ENCODE measurements at places on chromosomes 6 and 20. TPM values are rescaled to one million over a fixed set of nuclear protein-coding genes. Genes with fewer than 3 reads are reported as not detected.

- no peak for DNase-seq
These were observed 22.4 kb downstream of the ZMYND8 start for GRCh38 chr20:47334022-47334551.

- no peak for DNase-seq
These were observed 40.2 kb upstream of the DDR1 start for GRCh38 chr6:30844118-30844535.

- no peak for DNase-seq
These were observed 2.0 kb upstream of the GTPBP2 start for GRCh38 chr6:43630980-43631619.

GRCh38 chr20:57790176-57790575 lies 80.4 kb upstream of the PMEPA1 start:
- DNase-seq, result no peak

GJA1 gene
- not detected for total RNA-seq

- DNase-seq, result no peak
These were observed at the start of gene TREML2 for GRCh38 chr6:41200901-41201763. Gene TREML2, minus strand, starts transcription at chr6:41201149. Its CDS starts 141 bp downstream, at chr6:41201008.

DNA sequence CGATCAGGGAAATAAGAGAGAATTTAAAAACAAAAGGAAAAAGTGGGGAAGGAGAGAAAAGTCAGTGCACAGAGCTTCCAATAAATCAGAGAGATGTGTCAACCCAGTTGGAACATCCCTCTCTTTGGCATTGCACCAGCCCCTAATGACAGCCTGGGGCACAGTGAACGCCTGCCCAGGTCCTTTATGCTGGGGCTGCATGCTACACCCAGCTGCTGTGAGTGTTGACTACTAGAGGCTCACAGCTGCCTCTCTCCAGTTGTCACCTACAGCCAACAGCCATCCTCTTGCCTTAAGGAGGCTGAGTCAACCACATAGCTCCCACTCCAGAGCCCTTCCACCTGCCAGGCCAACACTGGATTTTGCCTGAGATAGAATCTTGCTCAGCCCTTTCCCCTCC lies 19.0 kb downstream of the OR2H2 start:
- DNase-seq, result no peak

DNA sequence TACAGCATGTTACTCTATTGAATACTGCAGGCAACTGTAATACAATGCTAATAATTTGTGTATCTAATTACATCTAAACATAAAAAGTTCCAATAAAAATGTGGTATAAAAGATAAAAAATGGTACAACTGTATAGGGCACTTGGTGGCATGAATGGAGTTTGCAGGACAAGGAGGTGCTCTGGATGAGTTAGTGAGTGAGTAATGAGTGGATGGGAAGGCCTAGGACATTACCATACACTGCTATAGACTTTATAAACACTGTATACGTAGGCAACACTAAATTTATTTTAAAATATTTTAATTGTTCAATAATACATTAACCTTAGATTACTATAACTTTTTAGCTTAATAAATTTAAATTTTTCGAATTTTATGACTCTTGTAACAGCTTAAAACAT lies 579.6 kb upstream of the MAN1A1 start:
- DNase-seq, result no peak

- DNase-seq, result peak; percentile 89
These were observed 1.4 kb upstream of the TRERF1 start for GRCh38 chr6:42453031-42453653.

DNA sequence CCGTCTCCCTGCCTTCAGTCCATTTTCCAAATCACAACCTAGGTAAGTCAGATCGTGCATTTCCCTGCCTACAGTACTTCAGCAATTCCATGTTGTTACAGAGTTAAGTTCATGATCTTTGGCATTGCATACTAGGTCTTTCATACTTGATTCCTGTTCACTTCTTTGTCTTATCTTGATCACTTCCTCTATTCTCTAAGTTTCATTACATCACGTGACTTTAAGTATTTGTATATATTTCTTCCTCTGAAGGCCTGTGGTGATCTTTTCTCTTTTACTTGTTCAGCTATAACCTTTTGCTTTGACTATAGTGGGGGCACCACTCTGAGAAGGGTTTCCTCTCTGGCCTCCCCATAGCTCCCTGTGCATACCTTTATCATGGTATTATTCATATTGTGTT lies 100.2 kb downstream of the TRMT11 start:
- no peak for DNase-seq

GRCh38 chr20:62287759-62288534 lies 14.8 kb upstream of the ADRM1 start:
- DNase-seq, result no peak

GRCh38 chr6:15714658-15715057 lies 51.8 kb upstream of the DTNBP1 start:
- no peak for DNase-seq

SYNDIG1 gene
- total RNA-seq, result not detected

EYA2 gene
- total RNA-seq, result 0.17 TPM

DNA sequence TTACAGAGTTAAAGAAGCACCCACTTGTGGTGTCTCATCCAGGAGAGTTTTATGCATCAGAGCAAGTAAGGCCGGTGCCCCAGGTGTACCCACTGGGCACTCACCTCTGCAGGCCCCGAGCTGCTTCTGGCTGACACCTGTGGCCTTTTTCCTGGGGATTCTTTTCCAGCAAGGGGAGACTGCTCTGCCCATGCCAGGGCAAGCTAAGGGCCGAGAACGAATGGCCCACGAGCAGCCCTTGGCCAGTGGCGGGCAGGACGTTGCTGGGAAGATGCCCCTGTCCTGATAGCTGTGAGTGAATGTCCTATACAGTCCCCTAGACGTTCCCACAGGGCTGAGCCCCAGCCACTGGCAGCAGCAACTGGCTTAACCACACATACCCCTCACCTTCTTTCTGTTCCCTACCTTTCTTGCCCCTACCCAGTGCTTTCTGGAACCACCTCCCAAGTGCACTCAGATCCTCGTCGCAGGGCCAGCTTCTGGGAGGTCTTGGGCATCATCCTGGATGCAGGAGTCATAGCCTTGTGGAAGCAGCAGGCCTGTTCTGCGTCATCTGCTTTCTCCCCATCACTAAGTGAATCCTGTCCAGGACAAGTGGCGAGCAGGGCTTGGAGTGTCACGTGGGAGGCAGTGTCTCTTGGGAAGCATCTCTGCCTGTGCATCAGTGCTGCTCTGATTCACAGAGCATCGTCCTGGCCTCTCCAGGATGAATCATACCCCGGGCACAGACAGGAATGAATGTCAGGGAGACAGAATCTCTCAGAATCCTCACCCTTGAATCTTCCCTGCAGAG lies 32.5 kb downstream of the SYNDIG1 start:
- DNase-seq, result no peak

TMEM244 gene
- total RNA-seq, result not detected

GRCh38 chr6:146866731-146867414 lies 268.1 kb downstream of the ADGB start:
- DNase-seq, result no peak

- DNase-seq, result no peak
These were observed 44.5 kb downstream of the RBM38 start for GRCh38 chr20:57435498-57436222.

KHDC1L gene
- total RNA-seq, result not detected

RSPH4A gene
- total RNA-seq, result 0.95 TPM

GRCh38 chr20:48921168-48921882 lies at the start of gene ARFGEF2:
Gene ARFGEF2, plus strand, starts transcription at chr20:48921711. Its CDS starts 179 bp downstream, at chr20:48921890.
- peak; percentile 96 for DNase-seq

DNA sequence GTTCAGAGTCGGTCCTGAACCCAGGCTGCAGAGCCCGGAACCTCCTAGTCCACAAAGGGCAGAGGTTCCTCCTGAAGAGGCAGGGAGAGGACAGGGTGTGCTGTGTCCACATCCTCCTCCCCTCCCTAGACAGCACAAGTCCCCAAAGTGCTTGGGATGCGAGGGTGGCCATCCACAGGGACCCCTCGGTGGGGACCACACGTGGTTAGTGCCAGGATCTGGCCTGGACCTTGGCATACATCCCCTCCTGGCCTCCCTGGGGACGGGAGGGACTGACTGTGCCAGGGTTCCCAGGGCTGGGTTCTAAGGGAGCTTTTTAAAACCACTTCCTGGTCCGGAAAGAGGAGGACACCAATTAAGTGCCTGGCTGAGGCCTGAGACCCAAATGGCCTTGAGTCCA lies 63.2 kb downstream of the CTCFL start:
- DNase-seq, result no peak

- DNase-seq, result peak; percentile 64
These were observed 12.1 kb upstream of the PDYN start for GRCh38 chr20:2005831-2006426.

DNA sequence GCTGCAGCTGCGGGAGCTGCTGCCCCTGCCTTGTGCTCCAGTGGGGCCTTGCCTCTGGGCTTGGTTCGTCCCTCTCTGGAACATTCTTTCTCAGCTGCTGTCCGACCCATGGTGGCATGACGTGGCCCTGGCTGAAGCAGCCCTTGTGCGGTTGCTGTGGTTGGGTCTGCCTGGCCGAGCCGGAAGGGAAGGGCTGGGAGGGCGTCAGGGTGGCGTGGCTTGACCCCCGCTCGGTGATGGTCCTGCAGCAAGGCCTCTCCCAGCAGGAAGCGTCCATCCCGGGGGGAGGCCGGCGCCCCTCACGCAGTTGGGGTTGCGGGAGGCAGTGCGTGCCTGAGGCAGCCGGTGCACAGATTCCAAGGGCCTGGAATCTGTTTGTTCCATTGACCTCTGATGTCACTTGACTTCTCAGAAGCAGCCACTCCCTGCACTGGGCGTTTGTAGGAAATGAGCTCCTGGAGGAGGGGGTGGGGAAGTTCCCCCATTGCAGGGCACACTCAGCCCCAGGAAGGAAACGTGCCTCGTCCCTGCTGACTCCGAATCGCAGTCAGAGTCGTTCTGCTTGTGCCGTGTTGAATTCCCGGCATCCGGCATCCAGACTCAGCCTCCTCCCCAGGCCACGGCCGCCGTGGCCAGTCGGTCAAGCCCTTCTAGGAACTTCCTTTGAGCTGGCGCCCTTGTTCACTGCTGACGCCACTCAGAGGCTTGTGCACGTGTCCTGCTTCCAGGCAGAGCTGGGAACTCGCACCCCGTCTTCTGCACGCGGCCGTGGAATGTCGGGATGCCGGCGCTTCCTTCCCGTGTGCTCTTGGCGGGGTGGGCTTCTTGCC lies 9.7 kb upstream of the TNFRSF6B start:
- DNase-seq, result no peak

SLC29A1 gene
- 95.6 TPM for total RNA-seq

- DNase-seq, result no peak
These were observed 1.1 kb upstream of the PSMB8 start for GRCh38 chr6:32844839-32845383.

SYNGAP1 gene
- 17.7 TPM for total RNA-seq

GRCh38 chr6:77447254-77447653 lies 16.0 kb downstream of the HTR1B start:
- DNase-seq, result no peak

DNA sequence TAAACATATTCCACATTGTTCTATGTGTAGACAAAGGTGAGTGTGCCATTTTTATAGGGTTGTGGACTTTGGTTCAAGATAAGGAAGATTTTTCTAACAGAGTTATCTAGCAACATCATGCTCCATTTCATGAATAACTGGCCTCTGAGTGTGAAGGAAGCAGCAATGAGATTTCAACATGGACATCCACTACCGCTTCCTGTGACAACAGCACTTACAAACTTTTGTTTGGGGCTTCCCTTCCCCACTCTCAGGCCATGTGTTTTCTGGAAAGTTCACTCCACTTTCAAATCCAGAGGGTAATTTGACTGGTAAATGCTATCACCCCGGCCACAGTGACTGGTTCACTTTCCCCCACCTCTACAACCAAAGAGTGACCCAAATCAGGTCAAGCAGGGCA lies 38.1 kb upstream of the PROKR2 start:
- DNase-seq, result no peak

- no peak for DNase-seq
These were observed 88.0 kb upstream of the SOX4 start for GRCh38 chr6:21505574-21505990.

GRCh38 chr6:40528051-40528450 lies 59.1 kb downstream of the LRFN2 start:
- DNase-seq, result no peak

DNA sequence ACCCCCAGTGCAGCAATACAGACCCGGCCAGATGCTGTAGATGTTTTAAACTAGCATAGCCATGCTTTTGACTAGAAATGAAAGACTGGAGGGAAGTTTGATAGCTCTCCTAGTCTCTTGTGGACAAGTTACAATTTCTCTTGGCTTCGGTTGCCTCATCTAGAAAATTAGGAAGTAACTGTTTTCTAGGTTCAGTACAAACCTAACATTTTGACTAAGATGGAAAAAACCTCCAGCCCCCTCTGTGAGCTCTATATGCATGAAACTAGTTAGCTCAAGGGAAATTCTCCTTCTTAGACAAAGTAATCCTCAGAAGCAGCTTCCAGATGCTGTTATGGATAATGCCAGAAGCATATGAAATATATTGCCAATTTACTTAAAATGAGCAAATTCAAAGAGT lies 86.6 kb downstream of the RNF144B start:
- DNase-seq, result no peak

GRCh38 chr20:58709703-58710039 lies 17.1 kb downstream of the NPEPL1 start:
- DNase-seq, result no peak

GRCh38 chr6:42724825-42725224 lies 2.4 kb upstream of the PRPH2 start:
- DNase-seq, result no peak

DNA sequence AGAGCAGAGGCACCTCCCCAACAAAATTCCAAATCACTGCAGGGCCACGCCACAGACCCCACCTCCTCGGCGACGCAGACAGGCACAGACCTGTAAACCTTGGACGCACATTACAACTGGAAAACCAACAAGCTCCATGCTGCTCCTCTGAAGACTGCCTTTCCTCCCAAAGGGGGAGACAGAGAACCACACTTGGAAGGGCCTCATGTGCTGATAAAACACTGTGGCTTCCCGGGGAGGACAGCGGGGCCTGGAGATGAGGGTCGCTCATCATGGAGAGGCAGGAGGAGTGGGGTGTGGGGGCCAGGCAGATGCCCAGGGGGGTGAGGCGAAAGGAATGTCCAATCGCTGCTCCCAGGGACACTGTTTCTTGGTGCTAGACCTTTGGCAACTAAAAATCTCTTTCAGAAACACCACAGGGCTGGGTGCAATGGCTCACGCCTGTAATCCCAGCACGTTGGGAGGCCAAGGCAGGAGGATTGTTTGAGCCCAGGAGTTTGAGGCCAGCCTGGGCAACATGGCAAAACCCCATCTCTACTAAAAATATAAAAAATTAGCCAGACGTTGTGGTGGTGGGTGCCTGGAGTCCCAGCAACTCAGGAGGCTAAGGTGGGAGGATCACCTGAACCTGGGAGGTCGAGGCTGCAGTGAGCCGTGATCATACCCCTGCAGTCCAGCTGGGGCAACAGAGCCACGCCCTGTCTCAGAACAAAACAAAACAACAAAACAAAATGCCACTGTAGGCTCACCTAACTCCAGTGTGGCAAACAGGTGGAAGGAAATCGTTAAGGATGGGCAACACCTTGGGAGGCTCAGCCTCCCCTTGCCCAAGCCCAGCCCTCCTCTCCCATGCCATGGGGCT lies 53.8 kb downstream of the ABHD12 start:
- no peak for DNase-seq

- no peak for DNase-seq
These were observed 47.2 kb downstream of the KCNS1 start for GRCh38 chr20:45053430-45054351.

DNA sequence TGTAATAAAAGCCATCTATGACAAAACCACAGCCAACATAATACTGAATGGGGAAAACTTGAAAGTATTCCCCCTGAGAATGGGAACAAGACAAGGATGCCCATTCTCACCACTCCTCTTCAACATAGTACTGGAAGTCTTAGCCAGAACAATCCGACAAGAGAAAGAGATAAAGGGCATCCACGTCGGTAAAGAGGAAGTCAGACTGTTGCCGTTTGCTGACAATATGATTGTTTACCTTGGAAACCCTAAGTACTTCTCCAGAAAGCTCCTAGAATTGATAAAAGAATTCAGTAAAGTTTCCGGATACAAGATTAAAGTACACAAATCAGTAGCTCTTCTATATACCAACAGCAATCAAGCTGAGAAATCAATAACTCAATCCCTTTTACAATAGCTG lies 14.0 kb upstream of the RUNX2 start:
- no peak for DNase-seq
